ENCODE measurements at places on chromosomes 7 and 10.

DNA sequence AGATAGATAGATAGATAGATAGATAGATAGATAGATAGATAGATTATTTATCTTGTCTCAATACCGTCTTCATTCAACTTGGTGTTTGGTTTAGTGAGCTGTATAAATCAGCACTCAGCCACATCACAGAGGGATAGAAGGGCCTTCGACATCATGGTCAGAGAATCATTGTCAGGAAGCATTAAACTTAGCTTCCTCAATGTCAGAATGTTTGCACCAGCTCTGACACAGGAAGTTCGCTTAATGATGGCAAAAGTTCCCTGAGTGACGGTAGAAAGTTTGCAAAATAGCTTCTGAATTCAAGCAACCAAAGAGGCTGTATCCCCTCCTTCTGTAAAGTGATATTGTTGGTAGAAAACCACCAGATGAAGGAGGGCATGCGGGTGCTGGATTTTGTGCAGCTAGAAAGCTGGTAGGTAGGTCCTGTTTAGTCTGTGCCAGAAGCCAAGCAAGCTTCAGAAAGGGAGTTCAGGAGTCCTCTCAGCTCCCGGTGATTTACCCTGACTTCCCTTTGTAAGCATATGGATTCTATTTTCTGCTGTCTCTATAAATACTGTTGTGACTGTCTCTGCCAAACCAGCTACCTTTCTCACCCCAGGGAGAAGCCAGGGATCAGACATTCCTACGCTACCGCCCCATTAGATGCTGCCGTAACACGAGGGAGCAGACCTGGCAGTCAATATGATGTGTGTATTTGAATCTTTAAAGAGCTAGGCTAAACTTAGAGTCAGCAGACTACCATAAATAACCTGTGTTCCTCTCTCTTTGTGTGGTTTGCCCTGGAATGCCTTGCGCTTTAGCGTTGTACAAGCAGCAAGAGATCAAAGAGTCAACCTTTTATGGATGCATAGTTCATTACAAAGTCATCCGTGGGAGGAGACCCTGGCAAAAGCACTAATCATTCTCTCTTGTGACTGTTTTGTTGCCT, 200.5 kb upstream of the KIAA1217 start:
- ATAC-seq = peak; percentile 89

GRCh38 chr7:128059143-128059988, 28.1 kb upstream of the LRRC4 start:
- ATAC-seq = peak; percentile 40

- no peak for ATAC-seq
Measured at GRCh38 chr10:110074758-110075671, 67.2 kb downstream of the ADD3 start.

DNA sequence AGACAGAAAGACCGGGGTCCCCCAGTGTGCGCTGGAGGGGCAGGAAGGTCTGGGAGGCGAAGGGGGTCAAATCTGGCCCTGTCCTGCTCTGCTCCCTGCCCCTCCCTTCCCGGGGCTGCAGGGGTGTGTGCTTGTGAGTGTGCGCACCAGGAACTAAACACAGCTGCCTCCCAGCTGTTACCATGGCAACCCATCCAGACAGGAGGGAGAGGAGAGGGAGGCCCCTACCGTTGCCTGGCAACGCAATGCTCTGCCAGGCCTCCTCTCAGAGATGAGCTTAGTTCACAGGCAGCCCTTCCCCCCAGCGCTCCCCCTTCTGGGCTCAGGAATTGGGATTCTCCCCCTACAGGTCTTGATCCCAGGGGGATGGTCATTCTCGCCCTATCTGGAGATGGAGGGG, 6.1 kb downstream of the NYAP1 start:
- ATAC-seq = peak; percentile 89

- peak; percentile 13 for ATAC-seq
Measured at GRCh38 chr7:42932811-42933591, 825 bp downstream of the MRPL32 start.
